Karpas-422 (cell line): ENCODE measurements at places on chromosomes 1 and 21. TPM values are rescaled to one million over a fixed set of nuclear protein-coding genes. Genes with fewer than 3 reads are reported as not detected.

DNA sequence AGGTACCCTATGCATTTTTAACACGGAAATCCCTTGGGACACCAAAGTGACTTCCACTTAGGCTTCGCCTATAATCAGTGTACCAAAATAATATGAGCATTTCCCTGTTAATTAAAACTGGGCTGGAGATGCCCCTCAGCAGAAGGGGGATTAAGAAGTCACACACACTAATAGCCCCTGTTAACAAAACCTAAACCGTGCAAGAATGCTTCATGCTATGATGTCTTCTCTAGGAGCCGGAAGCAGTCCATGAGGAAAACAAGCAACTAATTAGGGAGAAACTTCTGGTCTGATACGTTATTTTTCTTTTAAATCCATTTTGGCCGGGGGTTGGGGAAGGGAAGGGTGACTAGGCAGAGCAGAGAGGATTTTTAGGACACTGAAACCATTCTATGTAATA, 123.4 kb downstream of the ESRRG start:
- no peak overlapping the region for H3K4me3 ChIP-seq
- no peaks in the 10 kb centered on the region for H3K36me3 ChIP-seq
- no peaks in the 10 kb centered on the region for H3K27me3 ChIP-seq
- DNase-seq: no peak
- no peak overlapping the region for H3K27ac ChIP-seq

DNA sequence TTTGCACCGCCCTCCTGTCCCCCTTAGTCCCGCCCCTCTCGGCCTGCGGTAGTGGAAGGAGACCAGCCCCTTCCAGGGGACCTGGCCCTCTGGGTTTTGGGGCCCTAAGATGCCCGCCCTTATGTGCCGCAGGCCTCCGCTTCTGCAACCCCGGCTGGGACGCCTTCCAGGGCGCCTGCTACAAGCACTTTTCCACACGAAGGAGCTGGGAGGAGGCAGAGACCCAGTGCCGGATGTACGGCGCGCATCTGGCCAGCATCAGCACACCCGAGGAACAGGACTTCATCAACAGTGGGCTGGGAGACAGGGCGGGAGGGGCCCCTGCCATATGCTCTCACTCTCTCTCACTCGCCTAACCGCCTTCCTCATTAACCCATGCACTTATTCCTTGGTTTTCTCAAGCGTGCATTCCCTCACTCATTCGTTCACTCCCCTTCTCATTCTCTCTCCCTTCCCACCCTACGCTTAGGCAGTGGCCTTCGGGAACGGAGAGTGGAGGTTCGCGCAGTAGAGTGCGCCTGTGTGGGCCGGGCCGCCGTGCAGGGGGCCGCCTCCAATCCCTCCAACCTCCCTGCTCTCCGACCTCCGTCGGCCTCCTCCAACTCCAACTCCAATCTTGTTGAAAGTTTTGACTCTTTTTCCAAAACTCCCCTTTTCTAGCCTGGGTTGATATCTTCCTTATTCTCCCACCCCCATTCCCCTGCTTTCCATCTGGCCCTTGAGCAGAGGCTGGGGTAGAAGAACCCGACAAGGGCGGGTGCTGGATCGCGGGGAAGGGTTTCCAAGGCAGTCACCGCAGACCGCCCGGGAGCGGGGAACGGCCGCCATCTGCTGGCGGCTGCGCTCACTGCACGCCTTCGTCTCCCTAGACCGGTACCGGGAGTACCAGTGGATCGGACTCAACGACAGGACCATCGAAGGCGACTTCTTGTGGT, 15.2 kb downstream of the BCAN start:
- peak; percentile 81 for DNase-seq
- no peaks in the 10 kb centered on the region for H3K36me3 ChIP-seq
- no peaks in the 10 kb centered on the region for H3K27me3 ChIP-seq
- no peak overlapping the region for H3K4me3 ChIP-seq
- no peak overlapping the region for H3K27ac ChIP-seq

GRCh38 chr1:114367810-114368209, 143.2 kb downstream of the TRIM33 start:
- H3K4me1 ChIP-seq: no peaks in the 10 kb centered on the region
- H3K27ac ChIP-seq: no peak overlapping the region
- DNase-seq: no peak
- no peak overlapping the region for H3K4me3 ChIP-seq

GRCh38 chr1:10765734-10766478, 30.5 kb downstream of the CASZ1 start:
- H3K4me3 ChIP-seq: no peak overlapping the region
- no peak overlapping the region for H3K27ac ChIP-seq
- H3K36me3 ChIP-seq: no peaks in the 10 kb centered on the region
- H3K27me3 ChIP-seq: no peaks in the 10 kb centered on the region

DNA sequence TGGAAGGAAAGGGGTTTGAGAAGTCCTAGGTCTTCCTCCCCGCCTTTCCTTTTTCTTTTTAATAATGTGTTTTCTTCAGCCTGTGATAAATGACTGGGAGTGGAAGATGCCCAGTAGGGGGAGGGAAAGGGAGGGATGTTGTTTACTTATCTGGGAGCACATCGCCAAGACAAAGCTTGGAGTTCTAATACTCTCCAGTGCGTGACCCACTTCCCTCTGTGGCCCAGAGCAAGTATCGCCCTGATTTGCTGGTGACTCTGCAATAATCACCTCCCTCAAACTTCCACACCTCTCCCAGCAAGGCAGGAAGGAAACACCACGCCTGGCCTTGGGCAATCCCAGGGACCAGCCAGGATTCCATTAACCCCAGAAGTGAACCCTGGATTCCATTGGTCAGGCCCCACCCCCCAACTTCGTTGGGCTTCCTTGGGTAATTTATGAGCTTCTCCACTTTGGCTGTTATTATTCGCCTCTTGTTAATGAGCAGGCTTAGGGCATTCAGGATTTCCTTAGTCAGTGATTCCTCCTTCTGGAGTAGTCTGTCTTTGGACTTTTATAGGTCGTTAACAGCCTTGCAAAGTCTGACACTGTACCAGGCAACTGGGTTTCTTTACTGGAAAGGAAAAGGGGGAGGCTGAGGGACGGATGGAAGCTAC, 24.3 kb upstream of the GRHL3 start:
- no peak for DNase-seq
- H3K36me3 ChIP-seq: no peaks in the 10 kb centered on the region
- H3K27ac ChIP-seq: no peak overlapping the region
- no peaks in the 10 kb centered on the region for H3K27me3 ChIP-seq

- no peak for DNase-seq
- no peaks in the 10 kb centered on the region for H3K4me1 ChIP-seq
- H3K4me3 ChIP-seq: no peak overlapping the region
- H3K27ac ChIP-seq: no peak overlapping the region
- no peaks in the 10 kb centered on the region for H3K36me3 ChIP-seq
These were observed 25.3 kb downstream of the TMEM51 start for GRCh38 chr1:15178571-15179484.

DNA sequence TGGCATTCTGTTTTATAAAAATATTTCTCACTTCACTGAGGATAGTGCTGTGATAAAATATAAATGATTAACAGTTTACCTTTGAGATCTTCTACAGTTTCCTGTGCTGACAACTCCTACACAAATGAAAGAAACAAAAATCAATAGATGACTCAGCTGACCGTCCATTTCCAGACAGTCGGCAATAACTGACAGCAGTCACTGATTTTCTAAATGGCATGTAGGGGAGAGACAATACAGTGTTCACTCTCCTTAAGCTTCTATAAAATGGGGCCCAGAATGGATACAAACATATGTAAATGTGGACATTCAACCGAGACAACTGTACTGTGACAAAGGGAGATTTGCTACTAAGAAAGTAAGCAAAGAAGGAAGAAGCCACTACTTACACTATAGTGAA, 34.3 kb downstream of the PCNX2 start:
- H3K4me1 ChIP-seq: peaks cover 5% of the 10 kb centered on the region; the same call in 1 of the 2 replicates
- H3K27ac ChIP-seq: no peak overlapping the region
- no peak overlapping the region for H3K4me3 ChIP-seq

OR2T29 gene
- not detected in 2 replicates for total RNA-seq

PAFAH2 gene
- 1.6 and 3.6 TPM in 2 replicates for total RNA-seq
